ENCODE measurements at places on chromosomes 16 and 17.

DNA sequence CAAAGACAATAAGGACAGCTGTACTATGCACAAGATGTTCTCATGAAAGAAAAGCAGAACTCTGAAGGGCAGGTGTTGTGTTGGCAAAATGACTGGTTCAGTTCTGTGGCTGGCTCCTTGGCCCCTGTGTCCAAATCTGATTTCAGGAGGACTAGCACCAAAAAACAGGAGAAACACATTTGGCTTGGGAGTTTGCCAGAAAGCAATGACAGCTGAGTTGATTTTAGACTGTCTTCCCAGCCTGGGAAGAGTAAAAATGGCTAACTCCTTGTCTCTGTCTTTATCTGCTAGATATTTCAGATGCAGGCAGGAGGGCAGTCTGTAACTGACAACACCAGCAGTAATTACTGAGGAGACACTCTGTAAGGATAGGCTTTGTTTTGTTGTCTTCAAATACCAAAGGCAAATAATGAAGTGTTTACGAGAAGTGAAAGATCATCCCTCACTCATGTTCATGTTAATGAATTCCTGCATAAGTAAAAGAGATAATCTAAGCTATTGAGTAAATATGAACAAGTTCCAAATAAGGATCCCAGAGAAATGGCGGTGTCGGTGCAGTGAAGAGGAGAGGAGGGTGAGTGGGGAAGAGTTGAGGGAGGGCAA lies 989.0 kb downstream of the CDH11 start:
- no peak for DNase-seq

- no peak for DNase-seq
Measured at GRCh38 chr16:2008631-2009163, 924 bp downstream of the ZNF598 start.

GRCh38 chr17:31007695-31008373 lies 37.0 kb downstream of the RNF135 start:
- DNase-seq = no peak

GRCh38 chr16:8691728-8692127 lies 17.3 kb downstream of the ABAT start:
- no peak for DNase-seq

DNA sequence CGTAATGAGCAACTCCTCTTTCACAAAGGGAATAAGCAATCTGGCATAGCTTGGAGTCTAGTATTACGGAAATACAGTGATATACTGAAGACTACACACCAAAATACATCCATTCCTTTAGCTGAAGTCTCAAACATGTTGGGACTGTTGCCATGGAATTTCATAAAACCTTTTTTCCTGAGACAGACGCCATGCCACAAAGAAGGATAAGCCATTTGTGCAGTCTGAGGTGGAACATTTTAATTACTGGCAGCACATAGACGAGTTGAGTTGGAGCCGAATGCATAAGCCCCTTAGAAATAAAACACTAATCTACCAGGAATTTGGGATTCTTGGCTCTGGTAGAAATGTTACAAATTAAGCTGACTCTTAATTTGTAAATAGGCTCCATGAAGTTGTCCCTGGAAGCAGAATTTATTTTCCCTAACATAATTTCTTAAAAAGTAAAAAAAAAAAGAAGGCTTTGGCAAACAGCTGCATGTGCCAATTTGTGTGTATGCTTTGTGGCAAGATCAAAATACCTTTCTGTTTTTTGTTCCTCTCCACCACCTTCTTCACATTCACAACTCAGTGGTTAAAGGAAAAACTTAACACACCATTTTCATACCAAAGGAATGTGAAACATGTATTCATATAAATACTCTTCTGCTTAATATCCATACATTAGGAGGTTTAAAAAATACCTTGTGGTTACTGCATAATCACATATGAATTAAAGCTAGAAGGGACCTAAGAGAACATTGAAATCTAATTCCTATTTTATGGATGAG lies 25.5 kb downstream of the GRB7 start:
- no peak for DNase-seq

DNA sequence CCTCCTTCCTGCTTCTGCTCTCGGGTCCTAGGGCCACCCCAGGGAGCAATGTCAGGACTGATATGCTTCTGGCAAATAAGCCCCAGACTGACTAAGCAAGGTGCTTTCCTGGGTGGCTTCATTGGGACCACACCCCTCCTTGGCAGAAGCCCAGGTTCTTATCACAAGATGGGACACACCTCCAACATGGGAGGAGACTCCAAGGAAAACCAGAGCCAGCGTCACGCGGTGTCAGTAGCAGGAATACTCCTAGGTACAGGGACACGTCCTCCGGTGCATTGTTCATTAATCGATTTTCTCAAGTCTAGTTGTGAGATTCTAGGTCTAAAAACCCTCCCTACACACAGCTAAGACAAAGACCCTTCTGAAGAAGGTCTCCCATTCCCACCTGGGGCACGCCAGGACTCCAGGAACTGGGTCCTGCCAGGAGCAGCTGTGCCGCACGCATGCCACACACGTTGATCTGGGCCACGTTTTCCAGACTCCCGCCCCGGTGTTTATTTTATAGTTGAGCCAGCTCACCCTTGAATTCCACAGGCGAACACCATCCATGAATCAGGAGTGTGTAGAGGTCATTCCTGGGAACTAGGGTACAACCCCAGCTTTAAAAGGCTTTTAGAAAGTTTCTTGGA lies 30.8 kb downstream of the FA2H start:
- no peak for DNase-seq

- no peak for DNase-seq
Measured at GRCh38 chr17:79969906-79970305, 65.8 kb downstream of the TBC1D16 start.

GRCh38 chr16:69618307-69618706 lies 52.5 kb downstream of the NFAT5 start:
- DNase-seq = no peak

- no peak for DNase-seq
Measured at GRCh38 chr17:46773676-46774075, 44.8 kb downstream of the WNT3 start.

DNA sequence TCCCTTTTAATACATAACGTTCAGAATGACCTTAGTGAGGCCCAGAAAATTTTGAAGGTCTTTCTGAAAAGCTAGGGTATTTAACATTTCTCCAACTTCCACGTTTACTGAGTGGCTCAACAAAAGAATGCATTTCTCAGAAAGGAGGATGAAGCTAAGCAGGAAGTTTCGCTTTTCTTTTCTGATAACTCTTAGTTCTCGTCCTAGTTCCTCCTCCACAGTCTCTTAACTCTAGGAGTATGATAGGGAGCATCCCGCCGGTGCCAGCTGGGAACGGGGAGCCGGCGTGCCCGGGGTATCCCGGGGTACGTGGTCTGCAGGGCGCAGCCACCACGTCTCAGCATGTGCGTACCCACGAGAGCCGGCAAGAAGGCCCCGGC lies 363 bp downstream of the KARS1 start:
- no peak for DNase-seq

- DNase-seq = no peak
Measured at GRCh38 chr17:82648742-82649331, 593 bp upstream of the WDR45B start.

- no peak for DNase-seq
Measured at GRCh38 chr17:72512649-72513556, 392.1 kb downstream of the SOX9 start.

DNA sequence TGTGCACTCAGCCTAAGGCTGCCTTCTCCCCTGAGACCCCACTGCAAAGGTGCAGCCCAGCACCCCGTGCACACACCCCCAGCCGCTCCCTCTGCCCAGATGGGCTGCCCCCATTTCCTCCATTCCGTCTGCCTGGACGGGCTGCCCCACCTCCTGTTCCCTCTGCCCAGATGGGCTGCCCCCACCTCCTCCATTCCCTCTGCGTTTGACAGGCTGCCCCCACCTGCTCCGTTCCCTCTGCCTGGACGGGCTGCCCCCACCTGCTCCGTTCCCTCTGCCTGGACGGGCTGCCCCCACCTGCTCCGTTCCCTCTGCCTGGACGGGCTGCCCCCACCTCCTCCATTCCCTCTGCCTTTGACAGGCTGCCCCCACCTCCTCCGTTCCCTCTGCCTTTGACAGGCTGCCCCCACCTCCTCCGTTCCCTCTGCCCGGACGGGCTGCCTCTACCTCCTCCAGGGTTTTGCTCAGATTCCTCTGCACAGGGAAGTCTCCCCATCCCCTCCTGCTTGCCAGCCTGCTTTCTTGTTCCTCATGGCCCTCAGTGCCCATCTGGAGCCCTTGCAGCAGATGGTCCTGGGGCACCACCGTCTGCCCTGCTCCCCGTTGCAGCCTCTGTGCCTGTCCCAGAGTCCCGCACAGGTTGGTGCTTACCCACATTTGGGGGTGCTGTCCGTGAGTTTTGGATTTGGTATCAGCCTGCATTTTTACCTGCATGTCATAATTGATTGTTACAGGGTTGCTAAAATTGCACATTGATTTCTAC lies 23.4 kb upstream of the IL17C start:
- no peak for DNase-seq

DNA sequence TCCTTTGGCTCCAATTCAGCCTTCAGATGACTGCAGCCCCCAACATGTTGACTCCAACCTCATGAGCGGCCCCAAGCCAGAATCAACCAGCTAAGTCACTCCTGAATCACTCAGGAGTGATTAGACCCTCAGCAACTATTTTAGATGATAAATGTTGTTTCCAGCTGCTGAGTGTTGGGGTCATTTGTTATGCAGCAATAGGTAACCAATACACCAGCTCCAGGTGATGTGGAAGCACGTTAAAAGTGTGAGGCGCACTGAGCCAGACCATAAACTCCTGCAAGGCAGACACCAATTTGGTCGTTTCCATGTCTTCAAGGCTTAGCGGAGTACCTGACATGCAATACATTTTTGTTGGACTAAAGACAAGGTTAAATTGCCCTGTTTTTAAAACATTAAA lies 17.5 kb downstream of the COQ7 start:
- no peak for DNase-seq

DNA sequence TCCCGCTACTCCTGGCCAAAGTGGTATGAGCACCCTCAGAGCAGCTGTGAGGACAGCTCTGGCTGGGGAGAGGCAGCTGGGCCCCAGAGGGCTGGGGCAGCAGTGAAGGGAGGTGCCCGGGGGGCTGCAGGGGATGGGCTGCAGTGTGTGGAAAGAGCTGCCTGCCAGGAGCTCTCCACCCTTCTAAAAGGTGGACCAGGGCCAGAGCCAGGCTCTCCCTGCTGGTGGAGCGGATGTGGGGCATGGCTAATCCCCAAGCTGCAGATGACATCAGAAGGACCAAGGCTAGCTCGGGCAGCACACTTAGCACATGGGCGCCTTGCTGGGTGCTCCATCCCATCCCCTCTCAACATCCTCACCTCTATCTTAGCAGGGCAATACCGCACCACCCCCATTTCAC lies 103.1 kb downstream of the SDK2 start:
- DNase-seq = no peak

- no peak for DNase-seq
Measured at GRCh38 chr16:54362591-54363206, 76.1 kb upstream of the IRX3 start.

GRCh38 chr16:89710709-89711564 lies 9.4 kb upstream of the SPATA2L start:
- DNase-seq = no peak

DNA sequence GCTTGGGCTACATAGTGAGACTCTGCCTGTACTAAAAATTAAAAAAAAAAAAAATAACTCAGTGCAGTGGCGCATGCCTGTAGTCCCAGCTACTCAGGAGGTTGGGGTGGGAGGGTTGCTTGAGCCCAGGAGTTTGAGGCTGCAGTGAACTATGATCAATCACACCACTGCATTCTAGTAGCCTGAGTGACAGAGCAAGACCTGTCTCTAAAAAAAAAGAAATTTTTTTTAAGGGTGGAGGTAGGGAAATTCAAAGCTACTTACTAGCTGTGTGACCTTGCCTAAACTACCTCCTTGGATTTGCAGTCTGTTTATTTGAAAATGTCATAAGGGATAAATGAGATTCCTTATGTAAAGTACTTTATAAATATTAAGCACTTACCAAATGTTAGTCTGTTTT lies 3.4 kb upstream of the SMPD3 start:
- DNase-seq = no peak

- no peak for DNase-seq
Measured at GRCh38 chr17:55413825-55414489, 7.7 kb downstream of the MMD start.

GRCh38 chr17:28573040-28573380 lies 1.7 kb upstream of the PIGS start:
- no peak for DNase-seq

GRCh38 chr16:4328782-4329775 lies 13.2 kb downstream of the GLIS2 start:
- no peak for DNase-seq

DNA sequence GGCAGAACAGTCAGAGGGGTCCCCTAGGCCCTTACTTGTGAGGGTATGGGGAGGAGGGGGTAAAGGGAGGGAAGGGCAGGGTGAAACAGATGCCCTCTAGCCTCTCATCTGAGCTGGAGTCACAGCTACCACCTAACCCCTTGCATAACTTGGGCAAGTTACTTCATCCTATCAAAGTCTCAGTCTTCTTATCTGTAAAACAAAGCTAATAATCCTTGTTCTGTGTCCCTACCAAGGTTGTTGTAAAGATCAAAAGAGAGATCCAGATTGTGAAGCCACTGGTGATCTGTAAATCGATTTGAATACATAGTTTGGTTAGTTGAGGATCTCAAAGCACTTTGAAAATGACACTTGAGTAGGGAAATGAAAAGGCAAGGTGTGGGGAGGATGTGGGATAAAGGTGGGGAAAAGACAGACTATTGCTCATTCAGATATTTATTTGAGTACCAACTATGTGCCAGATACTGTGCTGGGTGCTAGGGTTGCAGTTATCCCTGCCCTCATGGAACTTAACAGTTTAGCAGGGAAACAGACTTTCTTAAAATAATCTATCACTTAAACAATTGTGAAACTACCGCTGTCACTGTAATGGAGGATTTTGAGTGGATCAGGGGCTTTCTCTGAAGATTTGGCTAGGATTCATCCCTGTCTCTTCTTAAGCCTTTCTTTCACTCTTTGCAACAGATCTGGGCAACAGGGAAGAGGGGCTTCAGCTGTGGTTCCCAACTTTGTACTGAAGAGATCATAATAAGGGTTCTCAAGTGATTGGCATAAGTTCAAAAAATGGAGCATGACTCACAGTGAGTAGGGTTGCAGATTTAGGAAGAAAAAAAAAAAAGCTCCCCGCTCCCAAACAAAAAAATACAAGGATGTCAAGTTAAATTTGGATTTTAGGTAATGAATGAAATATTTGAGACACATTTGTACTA lies 3.0 kb downstream of the HEATR9 start:
- DNase-seq = no peak

DNA sequence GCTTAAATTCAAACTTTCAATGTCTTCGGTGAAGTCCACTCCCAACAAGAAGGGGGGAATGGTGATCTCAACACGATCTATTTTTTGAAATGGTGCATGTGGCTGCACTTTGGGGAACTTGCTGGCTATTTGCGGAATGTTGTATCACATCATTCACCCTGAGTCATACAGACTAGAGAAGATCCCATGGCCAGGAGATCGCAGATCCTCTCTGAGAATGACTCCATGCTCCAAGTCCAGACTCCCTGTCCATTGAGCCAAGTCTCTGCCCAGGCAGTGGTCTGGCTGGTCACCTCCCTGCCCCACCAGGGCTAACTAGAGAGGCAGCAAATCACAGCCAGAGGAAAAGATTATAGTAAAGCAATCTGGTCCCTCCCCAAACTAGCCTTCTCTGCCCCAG lies 120.6 kb downstream of the XYLT1 start:
- DNase-seq = no peak
